Effector CD4-positive, alpha-beta T cell (primary cell): ENCODE measurements at places on chromosomes 2 and 18.

DNA sequence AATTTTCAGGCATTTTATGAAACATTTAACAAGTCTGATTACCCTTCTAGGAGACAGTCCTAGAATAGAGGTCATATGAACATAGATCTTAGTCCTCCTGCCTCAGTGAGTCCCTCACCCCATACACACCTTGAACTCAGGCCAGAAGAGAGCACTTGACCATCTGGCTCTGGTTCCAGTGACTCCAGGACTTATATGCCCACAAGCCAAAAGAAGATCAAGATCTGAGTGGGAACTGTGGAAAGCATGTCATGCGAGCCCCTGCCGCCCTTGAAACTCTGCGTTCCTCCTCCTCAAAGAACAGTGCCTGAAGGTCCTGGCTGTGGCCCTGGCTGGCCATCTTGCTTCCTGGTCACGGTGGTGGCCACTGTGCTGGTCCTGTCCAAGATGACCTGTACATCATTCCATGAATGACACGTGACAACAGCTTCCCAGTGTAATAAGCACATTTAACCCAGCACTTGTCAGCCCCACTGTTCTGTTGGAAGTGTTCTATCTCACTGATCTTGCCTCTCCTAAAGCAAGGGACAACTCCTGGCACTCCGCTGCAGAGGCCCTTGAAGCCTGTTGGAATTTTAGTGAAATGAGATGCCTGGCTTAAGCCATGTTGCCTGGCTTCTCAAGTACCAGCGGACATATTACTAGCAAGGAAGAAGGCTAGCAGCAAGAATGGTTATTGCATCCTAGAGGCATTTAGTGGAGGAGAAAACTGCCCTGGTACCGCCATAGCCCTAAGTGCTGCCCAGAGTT, 17.6 kb downstream of the TTC32 start:
- no peak for DNase-seq

DNA sequence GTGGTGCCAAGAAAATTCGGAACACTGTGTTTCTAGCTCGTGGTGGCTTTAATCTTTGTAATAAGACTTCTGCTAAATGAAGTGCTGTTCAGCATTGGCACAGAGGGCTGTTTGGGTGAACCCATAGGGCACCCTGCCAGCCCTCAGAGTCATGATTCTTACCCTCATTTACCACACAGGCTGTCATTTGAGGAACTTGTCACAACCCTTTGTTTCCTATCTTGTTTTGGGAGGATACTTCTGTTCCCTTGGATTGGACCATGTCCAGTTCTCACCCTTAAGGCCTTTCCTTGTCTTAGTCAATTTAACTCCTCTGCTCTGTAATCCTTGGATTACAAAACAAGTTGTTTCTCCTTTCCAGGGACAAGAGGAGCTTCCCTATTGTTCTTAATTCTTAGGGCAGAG, 225.7 kb downstream of the MTX2 start:
- DNase-seq: no peak

GRCh38 chr2:14735696-14736095, 103.2 kb downstream of the LRATD1 start:
- DNase-seq: no peak

DNA sequence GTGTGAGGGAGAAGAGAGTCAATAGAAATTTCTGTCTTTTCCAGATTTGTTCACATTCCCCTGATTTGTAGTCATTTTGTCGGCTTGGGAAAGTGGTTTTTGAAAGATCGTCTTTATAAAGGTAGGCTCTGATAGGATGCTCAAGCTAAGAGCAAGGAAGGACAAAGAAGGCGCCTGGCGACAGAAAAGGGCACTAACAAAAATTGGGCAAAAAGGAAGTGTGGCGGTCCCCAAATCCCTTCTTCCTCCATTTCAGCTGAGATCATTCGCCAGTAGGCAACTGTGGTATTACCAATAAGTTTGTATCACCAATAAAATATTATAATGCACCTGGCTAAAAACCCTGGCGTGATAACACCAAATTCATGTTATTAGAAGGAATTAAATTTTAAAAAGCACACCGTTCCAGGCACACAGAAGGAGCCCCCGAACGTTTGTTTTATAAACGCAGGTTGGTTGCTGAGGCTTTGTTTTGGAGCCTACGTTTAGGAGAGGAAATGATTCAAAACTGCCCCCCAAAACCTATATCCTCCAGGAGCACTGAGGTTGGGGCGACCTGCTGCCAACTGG, 756 bp upstream of the PTPN4 start:
- no peak for DNase-seq

DNA sequence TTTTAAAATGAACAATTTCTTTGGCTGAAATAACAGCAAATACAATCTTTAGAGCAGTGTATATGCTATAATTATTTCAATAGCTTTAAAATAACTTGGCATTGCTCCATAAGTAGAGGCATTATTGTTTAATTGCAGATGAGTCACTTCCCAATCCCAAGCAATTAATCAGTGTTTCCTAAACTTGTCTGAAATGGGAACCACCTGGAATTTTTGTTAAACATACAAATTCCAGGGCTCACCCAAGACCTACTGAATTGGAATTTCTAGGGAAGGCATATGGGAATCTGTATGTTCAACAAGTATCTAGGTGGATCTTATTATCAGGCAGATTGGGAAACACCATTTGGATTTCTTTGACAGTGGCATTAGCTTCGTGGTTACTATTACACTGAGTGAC, 27.1 kb upstream of the FMNL2 start:
- DNase-seq: no peak

DNA sequence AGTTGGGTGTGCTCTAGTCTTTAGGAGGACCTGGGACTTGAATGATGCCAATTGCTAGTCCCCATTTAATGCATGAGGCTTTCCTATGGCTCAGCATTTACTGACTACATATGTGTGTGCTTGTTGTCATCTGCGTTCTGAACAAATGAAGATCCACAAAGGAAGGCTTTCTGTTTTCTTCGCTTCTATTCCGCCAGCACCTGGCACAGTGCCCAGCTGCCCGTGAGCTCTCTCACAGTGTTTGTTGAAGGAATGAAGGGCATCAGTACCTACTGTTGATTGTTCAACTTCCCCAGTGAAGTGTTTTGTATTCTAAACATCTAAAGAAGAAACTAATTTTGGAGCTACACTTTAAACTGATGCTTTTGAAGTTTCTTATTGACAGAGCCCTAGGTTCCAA, 122.4 kb upstream of the LINC00305 start:
- no peak for DNase-seq

DNA sequence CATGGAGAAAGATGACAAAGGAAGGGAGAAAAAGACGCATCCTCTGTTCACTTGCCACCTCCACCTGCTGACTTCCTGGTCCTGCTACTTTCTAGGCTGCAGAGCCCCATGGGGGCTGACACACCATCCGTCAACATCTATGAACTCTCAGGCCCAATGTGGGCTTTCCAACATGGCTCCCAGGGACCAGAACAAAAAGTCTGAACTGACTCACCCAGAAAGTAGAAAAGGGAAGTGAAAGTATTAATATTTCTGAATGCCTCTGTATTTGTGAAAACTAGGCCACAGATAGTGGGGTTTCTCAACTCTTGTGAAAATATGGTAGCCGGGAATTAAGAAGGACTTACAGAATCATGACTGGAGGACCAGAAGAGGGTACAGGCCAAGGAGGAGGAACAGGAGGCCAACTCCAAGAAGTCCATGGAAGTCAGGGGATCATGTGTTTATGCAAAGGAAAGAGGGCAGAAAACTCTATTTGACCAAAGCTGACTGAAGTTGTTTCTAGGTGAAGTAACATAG, 123.1 kb upstream of the CAB39 start:
- DNase-seq: no peak

DNA sequence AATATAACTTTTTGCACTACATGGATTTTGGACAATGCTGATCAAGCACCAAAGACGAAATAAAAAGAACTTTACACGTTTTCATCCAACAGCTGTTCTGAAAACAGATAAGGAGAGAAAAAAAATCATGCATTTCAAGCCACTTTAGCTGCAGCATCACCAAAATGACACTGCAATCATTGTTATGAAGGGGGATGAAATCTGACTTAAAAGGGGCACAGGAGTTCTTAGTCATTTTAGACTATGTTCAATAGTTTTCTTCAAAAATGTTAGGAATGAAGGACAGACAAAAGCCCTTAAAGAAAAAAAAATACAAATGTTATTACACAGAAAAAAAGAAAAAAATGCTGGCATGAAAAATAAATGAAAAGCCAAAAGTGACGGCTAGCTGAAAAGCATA, 71.2 kb downstream of the CUL3 start:
- no peak for DNase-seq

DNA sequence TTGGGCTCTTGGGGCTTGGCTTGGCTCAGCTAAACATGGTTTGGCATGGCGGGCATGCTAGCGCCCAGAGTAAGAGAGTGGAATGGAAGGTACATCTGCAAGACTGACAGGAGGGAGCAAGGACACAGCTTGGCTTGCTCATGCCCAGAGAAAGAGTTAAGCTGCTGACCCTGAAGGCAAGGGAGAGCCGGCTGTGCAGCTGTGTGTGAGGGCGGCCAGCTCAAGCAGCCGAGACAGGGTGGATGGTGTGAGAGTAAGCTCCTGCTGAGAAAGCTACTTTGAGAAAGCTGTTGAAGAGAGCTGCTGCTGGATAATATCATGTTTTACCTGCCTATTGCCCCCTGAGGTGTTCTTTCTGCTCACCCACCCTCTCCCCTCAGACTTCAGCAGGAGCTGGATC, 135.6 kb downstream of the CCBE1 start:
- no peak for DNase-seq

- DNase-seq: no peak
Measured at GRCh38 chr2:138654146-138654545, 126.0 kb downstream of the NXPH2 start.

DNA sequence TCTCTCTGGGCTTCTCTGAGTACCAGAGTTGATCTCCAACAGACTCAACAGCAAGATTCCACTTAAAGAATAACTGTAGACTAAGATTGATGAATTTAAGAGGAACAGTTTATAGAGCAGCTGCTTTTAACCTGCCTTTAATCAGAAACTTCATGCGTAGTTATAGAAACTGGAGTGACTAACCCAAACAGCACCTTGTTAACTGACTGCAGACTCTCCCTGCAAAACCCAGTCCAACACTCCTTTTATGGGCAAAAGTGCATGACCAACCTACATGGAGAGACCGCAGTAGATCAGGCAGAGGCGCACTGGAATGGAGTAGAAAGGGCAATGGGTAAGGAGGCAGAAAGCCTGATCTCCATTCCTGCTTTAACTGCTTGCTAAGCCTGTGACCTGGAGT, 110.6 kb downstream of the NRP2 start:
- DNase-seq: no peak
